D341Med (cell line): ENCODE measurements at places on chromosomes 1 and 21.
A peak's percentile ranks its signal among the peaks of the same experiment; 100 is the strongest.

DNA sequence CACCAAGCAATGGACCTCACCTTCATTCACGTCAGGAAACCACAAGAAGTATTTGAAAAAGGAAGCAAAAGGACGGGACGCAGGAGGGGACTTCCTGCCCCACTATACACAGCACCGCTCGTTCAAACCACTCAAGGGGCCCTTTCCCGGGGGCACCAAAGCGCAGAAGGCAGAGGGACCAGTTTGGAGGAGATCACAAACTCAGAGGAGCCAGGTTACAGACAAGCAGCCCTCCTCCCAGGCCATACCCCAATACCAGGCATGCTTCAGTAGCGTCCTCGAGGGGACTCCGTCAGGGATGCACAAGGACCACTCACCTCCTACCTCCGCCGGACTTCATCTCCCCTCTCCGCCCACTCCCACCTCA is 685 bp downstream of the CRTC2 start:
- DNase-seq, result no peak

DNA sequence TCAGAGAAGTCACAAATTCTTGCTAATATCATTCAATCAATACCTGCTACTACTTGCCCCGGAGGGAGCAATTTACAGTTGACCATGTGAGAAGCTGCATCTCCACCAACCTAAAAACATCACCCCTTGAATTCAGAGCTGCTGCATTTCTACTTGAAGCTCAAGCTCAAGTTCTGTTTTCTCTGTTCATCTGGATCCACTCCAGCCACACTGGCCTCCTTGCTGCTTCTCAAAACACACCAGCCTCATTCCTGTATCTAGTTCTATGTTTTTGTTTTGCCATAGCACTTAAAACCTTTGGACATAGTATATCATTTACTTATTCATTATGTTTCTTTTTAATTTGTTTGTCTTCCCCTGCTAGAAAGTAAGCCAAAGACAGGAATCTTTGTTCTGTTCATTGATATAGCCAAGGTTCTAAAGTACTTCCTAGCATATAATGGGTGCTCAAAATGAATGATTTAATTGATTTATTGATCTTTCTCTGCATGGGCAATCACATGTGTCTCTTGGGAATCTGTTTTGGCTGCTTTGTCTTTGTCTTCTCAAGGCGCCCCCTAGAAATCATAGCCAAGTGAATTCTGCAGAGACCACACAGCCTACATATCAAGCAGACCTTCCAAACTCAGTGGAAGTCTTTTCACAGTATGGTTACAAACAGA is 23.6 kb downstream of the SYF2 start:
- no peak for DNase-seq

- DNase-seq, result no peak
Measured at GRCh38 chr1:53317646-53318539, 10.0 kb downstream of the LRP8 start.

DNA sequence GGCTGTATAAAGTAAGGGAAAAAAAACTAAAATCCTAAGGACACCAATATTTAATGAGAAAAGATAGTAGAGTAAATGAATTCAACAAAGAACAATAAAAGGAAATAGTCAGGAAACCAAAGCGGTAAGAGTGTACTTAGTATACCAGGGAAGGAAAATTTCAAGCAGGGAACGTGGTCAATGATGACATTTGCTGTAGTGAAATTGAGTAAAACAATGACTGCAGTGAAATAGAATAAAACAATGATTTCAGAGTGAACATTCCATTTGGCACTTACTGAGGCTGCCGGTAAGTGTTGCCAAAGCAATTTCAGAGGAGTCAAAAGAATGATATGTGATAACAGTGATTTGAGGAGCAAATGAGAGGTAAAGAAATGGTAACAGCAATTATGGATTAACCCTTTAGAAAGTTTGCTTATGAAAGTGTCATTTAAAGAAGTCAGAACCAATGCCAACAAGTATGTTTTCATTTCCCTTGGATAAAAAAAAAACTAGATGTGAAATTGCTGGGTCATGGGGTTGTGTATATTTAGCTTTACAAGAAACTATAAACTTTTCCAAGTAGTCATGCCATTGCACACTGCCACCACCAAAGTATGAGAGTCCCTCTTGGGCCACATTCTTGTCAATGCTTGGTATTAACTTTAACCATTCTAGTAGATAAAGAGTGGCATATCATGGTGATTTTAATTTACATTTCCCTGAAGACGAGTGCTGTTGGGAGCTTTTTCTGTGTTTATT is 50.5 kb downstream of the VCAM1 start:
- no peak for DNase-seq

GRCh38 chr1:57109883-57110282 is 144.1 kb upstream of the C8B start:
- DNase-seq, result no peak

- DNase-seq, result no peak
Measured at GRCh38 chr21:37865156-37865555, 51.1 kb downstream of the KCNJ6 start.

- no peak for DNase-seq
Measured at GRCh38 chr1:3902571-3903091, 2.6 kb upstream of the C1orf174 start.

- DNase-seq, result no peak
Measured at GRCh38 chr1:32454726-32455125, 10.1 kb upstream of the ZBTB8B start.

- no peak for DNase-seq
Measured at GRCh38 chr1:58619286-58620054, 42.4 kb upstream of the TACSTD2 start.

DNA sequence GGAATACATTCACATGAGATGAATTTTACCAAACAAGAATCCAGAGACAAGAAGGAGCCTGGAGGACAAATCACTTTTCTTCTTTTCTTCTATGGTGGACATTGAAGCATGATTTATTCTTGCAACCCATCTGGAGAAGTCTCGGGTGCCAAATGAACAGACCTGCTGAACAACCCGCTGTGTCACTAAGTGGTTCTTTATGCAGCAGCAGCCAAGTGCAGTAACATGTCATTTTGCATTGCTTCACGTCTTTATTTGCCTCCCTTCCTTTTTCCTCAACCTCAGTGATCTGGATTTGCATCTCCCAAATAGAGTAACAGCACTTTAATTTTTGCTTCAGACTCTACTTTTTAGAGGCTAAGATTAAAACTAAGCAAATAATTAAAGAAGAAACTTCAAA is 50.0 kb upstream of the TENT5C start:
- DNase-seq, result no peak

DNA sequence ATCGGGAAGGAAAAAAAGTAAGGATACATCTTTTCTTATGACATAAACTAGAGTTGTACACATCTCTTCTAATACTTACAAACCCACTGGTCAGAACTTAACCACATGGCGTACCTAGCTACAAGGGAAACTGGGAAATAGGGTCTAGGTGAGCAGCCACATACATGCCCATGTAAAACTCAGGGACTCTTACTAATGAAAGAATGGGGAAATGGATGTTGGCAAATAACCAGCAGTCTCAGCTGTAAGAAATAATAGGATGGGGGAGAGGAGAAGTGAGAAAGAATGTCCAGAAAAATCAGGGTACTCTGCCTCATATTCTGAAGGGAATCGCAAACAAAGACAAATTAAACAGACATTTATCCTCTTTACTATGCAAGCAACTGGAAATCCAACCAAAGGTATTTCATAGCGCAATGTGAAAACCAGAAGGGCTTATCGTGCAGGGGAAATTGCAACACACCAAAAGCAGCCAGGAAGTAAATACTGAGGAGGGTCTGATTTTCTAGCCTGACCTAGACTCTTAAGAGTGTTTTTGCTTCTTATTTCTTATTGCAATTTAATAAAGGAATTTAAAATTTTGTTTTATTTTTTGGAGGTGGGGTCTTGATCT is 17.5 kb downstream of the GTF2B start:
- no peak for DNase-seq

DNA sequence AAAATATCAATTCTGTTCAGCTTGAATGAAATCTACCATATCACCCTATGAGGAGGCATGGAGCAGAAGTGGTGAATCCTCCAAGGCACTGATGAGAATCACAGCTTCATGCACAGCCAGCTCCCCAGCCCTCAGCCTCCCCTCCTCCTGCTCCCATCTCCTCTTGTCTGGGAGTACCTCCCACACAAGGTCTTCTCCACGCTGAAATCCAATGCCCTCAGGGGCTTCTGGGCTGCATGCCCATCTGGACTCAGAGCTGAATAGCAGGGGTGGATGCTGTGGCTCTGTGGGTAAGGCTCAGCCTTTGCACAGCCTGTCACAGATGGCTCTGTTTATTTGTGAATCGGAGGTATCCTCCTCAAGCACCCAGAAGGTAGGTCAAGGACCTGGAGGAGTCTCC is 48.6 kb downstream of the KCNC4 start:
- no peak for DNase-seq

- no peak for DNase-seq
Measured at GRCh38 chr21:15706696-15707095, 23.1 kb upstream of the USP25 start.

GRCh38 chr1:245863566-245864184 is 643.4 kb downstream of the SMYD3 start:
- no peak for DNase-seq

DNA sequence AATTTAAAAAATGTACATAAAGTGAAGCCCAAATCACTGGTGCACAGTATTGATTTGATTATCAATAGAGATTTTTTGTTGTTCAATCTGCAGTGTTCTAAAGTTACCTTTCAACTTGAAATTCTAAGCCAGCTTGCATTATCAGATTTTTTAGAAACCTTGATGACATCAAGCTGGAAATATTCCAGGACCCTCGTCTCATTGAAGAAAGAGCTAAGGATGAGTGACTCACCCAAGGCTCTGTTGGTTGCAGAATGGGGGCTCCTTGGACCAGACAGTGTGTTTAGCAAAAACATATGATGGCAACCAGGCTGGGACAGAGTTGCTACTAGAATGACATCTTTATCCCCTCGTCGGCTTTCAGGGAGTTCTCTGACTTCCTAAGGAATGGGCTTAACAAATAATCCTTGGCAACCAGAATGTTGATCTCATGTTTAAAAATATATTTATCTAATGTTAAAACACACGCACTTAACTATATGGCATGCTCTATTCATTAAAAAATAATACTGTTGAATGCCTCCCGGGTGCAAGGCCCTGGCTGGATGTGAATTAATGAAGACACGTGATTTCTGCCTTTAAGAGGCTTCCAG is 79.7 kb downstream of the RUNX3 start:
- no peak for DNase-seq

- DNase-seq, result no peak
Measured at GRCh38 chr1:24860841-24861240, 69.2 kb downstream of the RUNX3 start.

DNA sequence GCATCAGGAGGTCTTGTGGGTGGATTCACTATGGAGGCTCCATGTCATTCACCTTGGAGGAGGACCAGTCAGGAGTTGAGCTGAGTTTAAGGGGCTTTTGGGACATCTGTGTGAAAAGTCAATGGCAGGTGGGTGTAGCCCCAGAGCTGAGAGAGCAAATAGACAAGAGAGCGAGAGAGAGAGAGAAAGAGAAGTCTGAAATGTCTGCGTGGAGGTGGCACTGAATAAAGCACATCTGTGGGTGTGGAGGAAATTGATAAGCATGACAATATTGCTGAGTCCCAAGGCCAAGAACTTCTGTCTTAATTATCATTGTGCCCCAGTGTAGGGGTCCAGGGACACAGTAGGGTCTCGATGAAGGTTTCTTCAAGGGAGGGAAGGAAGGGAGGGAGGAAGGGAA is 79.5 kb upstream of the VAMP3 start:
- no peak for DNase-seq

DNA sequence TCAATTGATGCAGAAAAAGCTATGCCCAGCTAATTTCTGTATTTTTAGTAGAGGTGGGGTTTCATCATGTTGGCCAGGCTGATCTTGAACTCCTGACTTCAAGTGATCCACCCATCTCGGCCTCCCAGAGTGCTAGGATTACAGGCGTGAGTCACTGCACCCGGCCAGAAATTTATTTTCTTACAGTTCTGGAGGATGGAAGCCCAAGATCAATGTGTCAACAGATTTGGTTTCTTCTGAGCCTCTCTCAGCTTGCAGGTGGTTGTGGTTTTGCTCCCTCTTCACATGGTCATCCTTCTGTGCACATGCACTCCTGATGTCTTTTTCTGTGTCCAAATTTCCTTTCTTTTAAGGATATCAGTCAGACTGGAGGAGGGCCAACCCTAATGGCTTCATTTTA is 35.6 kb downstream of the SHCBP1L start:
- DNase-seq, result no peak

GRCh38 chr1:66433611-66434010 is 100.3 kb upstream of the SGIP1 start:
- no peak for DNase-seq

GRCh38 chr1:245255783-245256182 is 101.0 kb downstream of the KIF26B start:
- no peak for DNase-seq

GRCh38 chr1:32636914-32637645 is 13.3 kb downstream of the ZBTB8OS start:
- no peak for DNase-seq

DNA sequence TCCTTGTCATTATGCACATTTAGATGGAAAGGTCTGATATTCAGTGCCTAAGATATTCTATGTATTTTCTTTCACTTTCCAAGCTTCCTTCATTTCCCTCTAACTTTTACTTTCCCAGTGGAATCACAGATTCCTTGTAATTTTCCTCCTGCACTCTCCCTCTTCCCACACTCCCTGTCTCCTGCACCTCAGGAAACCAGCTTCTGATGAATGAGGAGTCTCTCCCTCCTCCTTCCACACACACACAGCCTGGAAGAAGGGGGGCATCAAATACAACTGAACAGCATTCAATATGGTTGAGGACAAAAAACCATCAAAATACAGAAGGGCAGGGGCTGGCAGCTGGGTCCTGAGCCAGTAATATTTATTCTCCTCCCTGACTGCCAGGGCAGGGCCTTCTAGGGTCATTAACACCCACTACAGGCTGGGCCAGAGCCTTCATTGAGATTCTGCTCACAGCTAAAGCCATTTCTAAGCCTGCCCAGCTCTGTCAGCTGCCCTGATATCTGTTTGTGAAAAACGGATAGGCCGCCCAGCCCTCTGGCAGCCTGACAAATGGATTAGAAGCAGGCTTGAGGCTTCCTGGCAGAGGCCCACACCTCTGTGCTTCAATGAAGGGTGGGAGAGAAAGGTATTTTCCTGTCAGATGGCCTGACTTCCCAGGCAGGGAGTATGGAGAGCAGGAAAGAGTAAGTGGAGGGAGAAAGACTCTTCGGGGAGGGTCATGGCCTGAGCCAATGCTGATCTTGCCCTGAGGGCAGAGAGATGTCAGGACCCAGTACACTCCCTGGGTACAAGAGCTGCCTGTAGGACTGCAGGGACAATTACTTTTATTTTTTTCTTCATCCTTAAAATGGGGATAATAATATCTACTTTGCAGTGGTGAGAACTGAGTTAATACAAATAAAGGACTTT is 138.9 kb upstream of the SPATA6 start:
- DNase-seq, result peak; percentile 35

DNA sequence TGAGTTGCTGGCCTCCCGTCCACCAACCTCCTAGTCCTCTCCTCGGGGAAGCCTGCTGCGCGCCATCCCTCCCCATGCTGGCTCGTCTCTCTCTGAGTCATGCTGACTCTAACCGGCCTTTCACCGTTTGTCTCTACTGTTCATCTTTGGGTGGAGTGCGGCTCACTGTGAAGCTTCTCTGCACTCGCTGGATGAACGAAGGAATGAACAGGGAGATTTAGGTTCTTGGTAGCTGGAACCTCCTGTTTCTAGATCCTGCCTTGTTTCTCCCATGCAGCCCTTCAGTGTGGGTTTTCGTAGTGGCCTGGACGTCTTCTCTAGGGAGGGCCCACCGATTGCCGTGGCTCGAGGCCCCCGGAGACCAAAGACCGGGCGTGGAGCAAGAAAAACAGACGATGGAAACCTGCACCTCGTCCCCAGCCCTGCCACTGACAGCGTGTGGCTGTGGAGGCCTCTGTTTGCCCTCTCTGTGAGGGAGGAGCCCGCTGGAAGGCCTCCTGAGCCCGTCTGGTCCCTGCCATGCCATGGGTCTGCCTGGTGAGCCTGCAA is 227.6 kb upstream of the C1orf174 start:
- DNase-seq, result no peak
